ENCODE measurements at places on chromosomes 11 and 22.

DNA sequence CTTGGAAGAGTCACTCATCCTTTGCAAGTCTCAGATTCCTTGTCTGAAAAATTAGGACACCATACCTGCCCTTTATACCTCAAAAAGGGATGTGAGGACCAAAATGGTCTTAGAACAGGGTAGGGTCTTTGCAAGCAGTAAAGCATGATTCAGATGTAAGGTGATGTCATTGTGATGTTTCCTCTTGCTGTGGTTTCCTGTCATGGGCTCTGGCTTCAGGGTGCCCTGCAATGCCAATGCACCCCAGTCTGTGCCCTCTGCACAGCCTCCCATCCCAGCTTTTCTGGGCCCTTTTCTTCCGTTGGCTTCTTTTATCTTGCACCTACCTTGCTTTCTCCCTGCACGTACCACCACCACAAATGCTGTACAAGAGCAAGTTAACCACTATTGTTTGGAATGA, 87.8 kb upstream of the NNMT start:
- DNase-seq, result no peak

DNA sequence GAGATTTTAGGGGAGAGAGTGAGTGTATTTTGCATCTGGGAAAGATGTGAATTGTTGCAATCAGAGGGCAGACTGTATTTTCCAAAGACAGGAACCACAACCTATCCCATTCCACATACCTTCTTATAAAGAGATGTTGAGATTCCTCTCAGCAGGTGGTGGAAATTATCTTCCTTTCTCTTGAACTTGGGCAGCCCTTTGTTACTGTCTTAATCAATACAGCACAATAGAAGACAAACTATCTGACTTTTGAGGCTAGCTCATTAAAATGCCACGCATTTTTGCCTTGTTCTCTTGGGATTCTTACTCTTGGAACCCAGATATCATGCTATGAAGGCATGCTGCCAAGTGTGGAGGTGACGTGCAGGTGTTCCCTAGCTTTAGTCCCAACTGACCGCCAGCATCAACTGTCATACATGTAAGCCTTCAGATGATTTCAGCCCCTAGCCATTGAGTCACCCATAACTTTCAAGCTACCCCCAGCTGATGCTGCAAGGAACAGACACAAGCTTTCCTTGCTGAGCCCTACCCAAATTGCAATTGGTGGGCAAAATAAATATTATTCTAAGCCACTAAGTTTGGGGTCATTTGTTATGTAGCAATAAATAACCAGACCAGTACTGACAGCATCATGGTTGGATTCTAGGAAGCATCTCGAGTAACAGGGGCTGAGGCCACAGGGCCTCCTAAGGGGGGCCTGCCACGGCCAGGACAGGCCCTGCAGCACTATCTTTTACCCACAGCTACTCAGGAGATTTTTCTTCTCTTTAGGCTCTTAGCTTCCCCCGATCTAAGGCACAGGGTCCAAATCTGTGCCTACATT, 63.0 kb downstream of the RPL27A start:
- DNase-seq, result no peak

DNA sequence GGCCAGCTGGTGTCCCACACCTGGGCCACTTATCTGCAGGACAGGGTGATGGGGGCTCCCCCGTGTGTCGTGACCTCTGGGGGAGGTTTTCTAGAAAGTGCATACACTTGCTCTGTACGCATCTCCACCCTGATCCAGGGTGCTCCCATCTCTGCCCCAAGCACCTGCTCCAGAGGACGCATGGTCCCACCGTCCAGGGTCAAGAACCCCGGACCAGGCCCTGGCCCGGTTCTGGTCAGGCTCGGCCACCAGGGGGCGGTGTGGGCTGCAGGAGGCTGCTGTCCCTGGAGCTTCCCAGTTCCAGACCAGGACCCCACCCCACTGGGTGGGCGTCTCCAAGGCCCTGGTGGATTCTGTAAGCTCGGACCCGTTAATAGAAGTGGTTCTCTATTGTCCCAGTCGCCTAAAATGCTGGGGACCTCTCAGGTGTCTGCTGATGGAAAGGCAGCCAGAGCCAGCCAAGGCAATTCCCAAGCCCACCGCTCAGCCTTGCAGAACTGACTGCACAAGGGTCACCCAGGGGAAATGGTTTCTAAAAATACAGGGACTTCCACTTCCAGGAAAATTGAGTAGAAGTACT, 34.7 kb upstream of the SEPTIN5 start:
- peak; percentile 19 for DNase-seq

- DNase-seq, result no peak
These were observed 386.3 kb downstream of the AASDHPPT start for GRCh38 chr11:106463796-106464201.

DNA sequence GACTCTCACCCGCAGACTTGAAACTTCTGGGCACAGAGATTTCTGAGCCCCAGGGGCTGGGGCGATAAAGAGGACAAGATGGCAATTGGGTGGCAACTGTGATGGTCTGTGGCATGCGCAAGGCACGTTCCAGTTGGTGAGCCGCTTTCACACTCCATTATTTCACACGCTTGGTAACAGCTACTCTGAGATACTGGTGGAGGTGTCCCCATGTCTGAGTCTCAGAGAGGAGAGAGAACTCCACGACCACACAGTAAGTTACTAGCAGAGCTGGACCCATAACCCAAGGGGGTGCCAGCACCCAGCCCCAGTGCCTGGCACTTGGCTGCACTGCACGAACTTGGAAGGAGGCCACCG, 6.0 kb upstream of the KCNJ4 start:
- DNase-seq, result no peak

GRCh38 chr22:40665312-40665711, 14.0 kb upstream of the MCHR1 start:
- DNase-seq, result no peak

DNA sequence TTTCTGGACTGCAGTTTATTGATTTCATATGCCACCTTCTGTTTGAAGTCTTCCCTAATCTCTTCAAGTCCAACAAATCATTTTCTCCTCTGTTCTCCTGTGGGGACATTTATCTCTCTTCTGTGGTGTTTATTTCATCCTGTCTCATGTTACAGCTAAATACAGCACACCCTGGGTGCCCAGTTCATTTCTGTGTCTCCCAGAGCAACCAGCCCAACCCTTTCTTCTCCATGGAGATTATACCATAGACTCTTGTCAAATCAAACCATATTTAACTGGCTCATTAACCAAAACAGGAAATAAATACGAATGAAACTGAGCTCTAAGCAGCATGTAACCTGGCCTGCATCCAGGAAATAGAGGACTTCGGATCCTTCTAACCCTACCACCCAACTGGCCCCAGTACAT, at the start of gene MS4A8:
Gene MS4A8 (plus strand): TSS at position 329 of the 408 bp plus-strand sequence. CDS start 1,249 bp downstream, outside the sequence.
- no peak for DNase-seq

GRCh38 chr22:50048061-50048765, 9.9 kb downstream of the TTLL8 start:
- no peak for DNase-seq

- peak; percentile 77 for DNase-seq
These were observed at the start of gene UBXN1 for GRCh38 chr11:62678770-62679696. UBXN1 (minus strand) TSS chr11:62679073; CDS start chr11:62678923, 150 bp downstream.

DNA sequence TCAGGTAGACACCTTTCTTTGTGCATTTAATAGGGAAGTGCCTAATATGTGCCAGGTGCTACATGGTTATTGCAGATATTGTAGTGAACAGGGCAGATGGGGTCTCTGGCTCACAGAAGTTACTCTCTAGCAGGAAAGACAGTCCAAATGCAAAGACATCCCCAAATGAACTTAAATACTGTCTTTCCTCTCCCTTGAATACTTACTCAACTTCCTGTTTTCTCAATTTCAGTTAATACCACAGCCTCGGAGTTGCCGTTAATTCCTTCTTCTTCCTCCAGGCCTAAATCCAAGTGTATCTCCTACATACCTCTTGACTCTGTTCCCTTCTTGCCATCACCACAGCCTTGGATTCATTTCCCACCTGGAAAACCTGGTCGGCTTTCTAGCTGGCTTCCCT, 134.3 kb upstream of the SESN3 start:
- DNase-seq, result no peak

DNA sequence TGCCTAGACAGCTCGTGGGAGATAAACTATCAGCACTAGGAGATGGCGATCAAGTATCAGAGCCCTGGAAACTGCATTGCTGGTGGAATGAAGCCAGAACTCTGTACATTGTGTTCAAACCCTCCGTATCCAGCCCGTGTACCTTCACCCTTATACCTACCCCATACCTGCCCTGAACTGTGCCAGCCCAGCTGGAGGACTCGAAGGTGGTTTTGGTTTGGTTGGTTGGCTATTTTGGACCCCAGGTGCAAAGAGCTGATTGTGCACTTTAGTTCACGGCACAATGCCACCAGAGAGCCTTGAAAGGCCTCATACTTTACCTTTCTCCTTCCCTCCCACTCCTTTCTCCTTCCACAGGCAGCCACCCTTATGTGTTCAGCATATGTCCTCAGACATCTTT, 16.0 kb downstream of the FAM83F start:
- no peak for DNase-seq

DNA sequence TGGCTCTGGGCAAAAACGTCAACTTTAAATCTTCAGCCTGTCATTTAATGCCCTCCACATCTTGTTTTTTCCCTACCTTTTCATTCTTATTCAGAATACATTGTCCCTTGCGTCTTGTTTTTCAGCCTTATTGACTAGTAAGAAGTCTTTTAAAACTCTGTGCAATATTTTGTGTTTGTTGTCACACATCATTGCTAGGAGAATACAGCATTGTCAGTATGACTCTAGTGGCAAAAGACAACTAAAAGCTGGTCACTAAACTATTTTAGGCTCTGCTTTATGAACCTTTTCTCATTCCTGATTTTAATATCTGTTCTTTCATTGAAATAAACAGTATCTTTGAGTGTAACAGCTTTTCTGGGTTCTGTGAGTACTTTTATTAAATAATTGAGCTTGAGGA, 447.8 kb upstream of the CCDC179 start:
- no peak for DNase-seq

- no peak for DNase-seq
These were observed 20.5 kb upstream of the RAG2 start for GRCh38 chr11:36618363-36619047.

- no peak for DNase-seq
These were observed 551.6 kb downstream of the METTL15 start for GRCh38 chr11:28659716-28660348.

Measured in T follicular helper cell (primary cell).